ENCODE measurements at places on chromosomes 5 and 9.

GRCh38 chr9:86946201-86947145 is 833 bp downstream of the GAS1 start:
- peak; percentile 7 for DNase-seq

GRCh38 chr5:109053995-109054417 is 306.3 kb downstream of the FER start:
- DNase-seq = no peak

DNA sequence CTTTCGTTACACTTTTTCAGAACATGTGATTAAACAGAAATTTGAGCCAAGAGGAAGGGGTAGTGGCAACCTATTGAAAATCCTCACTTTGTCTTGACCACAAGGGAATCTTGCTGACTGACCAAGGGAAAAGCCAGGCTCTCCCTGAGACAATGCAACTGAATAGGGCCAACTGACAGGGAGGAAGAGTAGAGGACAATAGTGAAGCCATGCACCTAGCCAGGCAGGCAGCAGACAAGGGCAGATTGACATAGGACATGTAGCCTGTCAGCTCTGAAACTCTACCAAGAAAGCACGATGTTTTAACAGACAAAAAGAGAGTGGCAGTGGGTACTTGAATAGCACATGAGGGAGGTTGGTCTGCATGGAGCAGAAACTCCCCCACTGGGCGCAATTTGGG is 8.5 kb upstream of the TGFBR1 start:
- no peak for DNase-seq

DNA sequence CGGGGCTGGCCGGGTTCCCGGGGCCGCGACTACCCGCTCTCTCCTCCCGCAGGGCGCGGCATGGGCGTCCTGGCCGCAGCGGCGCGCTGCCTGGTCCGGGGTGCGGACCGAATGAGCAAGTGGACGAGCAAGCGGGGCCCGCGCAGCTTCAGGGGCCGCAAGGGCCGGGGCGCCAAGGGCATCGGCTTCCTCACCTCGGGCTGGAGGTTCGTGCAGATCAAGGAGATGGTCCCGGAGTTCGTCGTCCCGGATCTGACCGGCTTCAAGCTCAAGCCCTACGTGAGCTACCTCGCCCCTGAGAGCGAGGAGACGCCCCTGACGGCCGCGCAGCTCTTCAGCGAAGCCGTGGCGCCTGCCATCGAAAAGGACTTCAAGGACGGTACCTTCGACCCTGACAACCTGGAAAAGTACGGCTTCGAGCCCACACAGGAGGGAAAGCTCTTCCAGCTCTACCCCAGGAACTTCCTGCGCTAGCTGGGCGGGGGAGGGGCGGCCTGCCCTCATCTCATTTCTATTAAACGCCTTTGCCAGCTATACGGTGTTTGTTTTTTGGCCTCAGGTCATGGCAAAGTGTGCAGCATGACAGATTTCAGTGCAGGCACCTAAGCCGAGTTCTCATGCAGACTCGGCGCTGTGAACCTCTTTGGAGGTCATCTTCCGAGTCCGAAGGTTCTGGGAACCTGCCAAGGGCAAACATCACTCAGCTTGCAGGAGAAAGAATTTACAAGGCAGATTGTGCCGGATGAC is 516 bp downstream of the MRPL41 start:
- no peak for DNase-seq

DNA sequence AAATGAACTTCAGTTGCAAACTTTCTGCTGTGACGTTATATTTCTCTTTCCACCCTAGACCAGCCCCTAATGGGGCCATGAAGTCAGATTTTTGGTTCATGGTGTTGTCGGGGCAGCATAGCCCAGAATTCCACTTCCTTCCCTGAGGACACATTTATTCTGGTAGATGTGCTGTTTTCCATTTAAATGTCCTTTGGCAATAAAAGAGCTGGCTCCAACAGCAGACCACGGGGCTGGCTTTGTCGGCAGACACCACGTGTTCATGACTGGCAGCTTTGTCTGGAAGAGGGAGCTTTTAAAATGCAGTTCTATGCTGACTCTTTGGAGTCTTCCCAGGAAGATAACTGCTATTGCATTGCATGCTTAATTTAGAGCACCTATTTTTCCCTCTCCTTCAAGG is 17.6 kb upstream of the LCP2 start:
- no peak for DNase-seq

DNA sequence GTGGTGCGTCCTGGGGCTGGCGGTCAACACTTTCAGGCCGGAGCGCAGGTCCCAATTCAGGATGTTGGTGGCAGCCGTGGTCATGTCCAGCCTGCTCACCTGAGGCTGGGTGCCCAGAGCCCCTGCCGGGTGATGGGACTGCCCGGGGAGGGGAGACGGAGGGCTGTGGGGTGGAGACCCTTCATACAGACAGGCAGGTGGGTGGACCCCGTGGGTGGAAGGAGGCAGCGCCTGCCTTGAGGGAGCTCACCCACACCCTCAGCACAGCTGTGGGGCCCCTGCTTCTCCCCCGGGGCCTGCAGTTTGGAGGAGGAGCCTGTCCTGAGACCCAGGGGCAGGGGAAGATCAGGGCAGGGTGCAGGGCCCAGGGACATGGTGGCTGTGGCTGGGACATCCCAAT is 6.9 kb upstream of the PTGDS start:
- DNase-seq = no peak

- DNase-seq = no peak
Observed at GRCh38 chr5:131534974-131535373, 100.1 kb downstream of the RAPGEF6 start.

DNA sequence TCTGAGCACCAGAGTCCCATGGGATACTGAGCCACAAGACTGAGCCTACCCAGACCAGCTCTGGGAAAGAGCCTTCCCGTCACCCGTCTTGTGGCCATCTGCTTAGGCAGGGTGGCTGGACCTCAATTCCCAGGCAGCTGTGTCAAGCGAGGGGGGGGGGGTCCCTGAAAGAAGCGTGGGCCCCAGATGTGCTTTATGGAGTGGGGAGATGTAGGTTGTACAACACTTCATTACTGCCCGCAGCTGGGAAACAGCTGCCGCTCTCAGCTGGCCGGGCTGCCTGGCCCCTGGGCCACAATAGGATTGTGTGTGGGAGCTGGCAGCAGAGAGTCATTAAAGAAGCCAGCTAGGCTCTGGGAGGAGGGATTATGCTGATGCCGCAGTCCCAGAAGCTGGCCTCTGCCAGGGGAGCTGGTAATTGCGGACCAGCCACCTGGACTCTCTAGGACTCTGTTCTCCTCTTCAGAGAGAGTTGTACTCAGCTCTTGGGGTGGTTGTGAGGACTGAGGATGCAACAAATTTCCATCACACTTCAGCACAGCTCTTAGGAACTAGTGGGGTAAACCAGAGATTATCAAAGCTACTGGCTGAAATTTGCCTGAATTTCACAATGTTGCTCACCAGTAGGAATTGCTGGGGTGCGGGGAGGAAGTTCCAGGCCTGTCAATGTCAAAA is 145.4 kb downstream of the GADD45G start:
- no peak for DNase-seq

DNA sequence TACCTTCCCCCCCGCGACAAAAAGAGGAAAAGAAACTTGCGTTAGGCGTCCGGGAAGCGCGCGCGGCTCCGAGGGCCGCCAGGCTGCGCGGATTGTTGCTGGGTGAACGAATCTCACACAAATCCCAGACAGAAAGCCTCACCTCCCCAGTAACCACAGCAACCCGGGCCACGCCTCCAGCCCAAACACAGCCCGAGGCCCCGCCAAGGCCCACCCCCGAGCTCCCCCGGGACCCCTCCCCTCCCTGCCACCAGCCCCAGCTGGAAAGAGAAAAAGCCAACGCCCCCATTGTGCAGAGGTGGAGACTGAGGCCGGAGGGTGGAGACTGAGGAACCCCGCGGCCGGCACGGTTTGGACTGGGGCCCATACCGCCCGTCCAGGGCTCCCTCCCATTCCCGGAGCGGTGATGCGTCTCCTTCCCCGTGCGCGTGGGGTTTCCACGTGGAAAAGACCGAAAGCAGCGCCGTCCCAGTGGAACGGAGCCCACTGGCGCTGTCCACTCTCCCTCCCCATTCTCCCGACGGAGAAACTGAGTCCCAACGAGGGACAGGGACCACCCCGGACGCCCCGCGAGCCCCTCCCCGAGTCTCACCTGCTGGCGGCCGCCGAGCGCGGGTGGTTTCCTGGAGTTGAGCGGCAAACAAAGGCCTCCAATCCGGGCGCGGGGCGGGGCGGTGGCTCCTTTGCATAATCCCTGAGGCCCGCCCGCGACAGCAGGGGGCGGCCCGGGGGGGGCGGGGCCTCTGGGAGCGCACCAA is 10.2 kb upstream of the AKNA start:
- DNase-seq = peak; percentile 88

- no peak for DNase-seq
Observed at GRCh38 chr9:108609227-108609896, 246.4 kb downstream of the ACTL7B start.

DNA sequence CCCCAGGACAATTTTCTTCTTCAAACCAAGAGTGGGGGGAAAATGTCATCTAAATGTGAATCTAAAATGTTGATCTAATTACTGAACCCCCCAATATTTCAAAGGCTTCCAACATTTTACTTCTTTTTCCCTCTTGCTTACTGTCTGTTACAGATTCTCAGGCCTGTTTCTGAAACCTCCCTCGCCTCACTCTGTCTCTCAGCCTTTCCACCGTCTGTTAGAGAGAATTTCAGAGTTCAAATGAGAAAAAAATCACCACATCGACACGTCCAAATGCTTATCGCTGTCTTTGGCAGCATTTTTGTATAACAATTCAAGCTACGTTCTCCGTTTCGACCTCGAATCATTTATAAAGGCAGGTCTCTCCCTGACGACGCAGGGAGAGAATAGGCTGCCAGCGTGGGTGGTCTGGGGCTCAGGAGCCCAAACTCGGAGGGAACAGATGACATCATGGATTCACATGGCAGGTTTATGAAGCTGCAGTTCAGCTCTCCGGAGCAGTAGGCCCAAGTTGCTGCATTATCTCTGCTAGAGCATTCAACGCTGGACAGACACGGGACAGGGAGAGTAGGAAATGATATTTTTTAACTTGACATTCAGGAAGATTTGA is 139.8 kb downstream of the GAS1 start:
- DNase-seq = no peak

DNA sequence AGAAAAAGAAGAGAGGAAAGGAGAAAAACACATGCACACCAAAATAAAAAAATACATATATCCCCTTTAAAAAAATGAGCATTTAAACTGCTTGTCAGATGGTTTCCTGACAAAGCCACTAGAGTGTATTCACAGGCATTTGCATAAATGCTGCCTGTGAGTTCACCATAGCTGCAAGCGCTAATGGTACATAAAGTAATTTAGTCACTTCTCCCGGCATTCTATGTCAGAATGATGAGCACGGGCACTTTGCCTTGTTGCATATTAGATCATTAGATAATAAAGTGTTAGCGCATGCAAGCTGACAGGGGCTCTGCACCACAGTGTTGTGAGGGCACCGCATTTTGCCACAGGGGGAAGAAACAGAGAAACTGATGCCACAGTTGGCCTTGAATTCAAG is 280.6 kb downstream of the EBF1 start:
- DNase-seq = no peak

GRCh38 chr9:89593727-89594427 is 10.9 kb upstream of the GADD45G start:
- DNase-seq = peak; percentile 33

DNA sequence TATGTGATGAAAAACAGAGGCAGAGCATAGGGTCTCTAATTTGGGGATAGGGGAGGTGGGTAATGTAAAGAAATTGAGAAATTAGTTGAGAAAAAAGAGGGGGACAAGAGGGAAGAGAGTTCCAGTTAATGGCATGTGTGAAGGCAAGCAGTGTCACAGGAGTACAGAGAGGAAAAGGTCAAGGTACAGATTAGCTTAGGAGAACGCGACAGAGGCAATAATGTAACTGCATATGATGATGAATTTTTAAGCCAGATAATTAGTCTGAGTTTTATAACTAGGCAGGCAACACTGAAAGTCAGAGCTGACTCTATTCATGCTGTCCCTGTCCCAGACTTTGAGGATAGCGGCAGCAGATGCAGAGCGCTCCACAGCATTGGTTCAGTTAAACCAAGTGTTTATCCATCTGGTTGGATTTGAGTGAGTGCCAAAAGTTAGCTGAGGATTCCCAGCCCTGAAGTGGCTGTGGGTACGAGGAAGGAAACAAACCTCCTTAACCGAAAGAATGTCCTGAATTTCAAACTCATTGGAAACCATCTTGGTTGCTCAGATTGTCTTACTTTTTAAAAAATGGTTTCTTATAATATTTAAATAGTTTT is 315.2 kb downstream of the ARHGAP26 start:
- no peak for DNase-seq

- DNase-seq = no peak
Observed at GRCh38 chr5:39059064-39059463, 15.1 kb downstream of the RICTOR start.
